ENCODE measurements at places on chromosomes 3 and 15.

GRCh38 chr3:141994856-141995255 is 118.4 kb downstream of the ATP1B3 start:
- DNase-seq = no peak

DNA sequence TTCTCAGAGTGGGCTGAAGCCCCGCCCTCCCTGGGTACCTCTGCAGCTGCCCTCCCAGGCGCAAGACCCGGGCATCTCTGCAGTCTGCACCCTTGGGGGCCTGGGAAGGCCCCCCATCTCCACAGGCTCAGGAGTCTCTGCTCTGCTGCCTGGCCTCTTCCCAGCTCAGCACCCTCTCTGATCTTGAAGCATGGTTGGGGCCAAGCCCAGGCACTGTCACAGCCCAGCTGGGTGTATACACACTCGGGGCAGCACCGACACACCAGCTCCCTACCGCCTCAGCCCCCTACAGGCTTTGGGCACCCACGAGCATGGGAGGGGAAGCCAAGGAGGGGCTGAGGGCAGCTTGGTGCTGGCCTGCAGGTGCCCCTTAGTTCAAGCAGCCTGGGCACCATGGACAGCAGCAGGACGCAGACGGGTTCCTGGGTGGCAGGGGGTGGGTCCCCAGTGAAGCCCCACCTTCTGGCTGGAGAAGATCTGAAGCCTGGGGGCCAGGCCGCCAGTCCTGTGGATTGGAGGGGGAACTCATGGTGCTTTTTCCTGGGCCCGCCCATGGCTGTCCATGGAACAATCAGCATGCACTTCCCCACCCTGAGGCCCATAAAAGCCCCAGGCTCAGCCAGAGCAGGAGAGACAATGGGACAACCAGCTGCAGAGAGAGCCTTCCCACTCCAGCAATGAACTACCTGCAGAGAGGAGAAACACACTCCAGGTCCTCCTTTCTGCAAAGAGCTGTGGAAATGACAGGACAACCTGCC is 170.6 kb downstream of the TJP1 start:
- DNase-seq = no peak

DNA sequence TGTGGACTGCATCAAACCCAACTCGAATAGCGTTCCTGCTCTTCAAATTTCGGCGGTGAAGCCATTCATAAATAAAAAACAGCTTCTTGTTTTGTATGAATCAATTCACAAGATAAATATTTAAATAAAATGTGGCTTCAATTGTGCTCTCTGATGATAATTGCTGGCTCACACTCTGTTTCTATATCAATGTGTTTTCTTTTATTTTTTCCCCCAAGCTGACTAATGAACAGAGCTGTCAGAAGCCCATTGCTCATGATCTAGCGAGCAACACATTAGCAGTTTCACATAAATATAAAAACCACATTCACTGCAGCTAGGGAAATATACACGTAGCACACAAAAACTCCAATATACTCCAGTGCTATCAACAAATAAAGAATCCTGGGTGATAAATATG is 45.0 kb upstream of the FOXP1 start:
- DNase-seq = no peak

DNA sequence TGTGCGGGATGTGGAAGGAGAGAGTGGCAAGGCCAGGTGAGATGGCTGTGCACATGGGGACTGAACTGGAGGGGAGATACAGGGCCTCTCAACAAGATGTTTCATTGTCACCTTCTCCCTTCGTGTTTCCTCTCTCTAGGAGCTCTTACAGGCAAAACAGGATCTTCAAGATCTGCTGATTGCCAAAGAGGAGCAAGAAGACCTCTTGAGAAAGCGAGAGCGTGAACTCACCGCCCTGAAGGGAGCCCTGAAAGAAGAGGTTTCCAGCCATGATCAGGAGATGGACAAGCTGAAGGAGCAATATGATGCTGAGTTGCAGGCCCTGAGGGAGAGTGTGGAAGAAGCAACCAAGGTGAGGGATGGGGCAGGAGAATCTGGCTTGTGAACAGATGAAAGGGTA is 85.2 kb downstream of the CGNL1 start:
- no peak for DNase-seq

DNA sequence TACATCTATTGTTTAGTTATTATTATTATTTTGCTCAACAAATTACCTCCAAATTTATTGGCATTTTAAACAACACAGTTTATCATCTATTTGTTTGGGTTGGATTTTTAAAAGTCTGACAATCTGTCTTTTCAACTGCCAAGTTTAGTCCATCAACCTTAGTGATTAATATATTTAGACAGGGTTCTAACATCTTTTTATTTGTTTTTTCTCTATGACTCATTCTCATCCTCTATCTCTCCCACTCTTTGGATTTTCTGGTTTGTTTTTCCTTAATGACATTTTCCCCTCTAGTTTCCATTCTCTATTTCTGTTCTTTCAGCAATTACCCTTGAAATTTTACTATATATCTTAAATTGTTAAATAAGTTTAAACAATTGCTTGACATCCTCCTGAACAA is 41.9 kb downstream of the EMC4 start:
- no peak for DNase-seq

- no peak for DNase-seq
These were observed 458.8 kb upstream of the TPRG1 start for GRCh38 chr3:188712991-188713390.

DNA sequence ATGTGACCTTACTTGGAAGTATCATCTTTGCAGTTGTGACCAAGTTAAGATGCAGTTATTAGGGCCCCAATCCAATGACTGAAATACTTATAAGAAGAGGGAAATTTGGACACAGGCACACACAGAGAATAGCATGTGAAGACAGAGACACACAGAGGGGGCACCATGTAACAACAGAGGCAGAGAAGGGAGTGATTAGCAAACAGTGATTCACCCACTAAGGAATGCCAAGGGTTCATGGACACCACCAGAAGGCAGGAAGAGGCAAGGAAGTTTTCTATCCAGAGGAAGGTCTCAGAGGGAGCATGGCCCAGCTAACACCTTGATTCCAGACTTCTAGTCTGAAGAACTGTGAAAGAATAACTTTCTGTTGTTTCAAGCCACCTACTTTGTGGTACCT is 25.0 kb downstream of the SIDT1 start:
- no peak for DNase-seq

DNA sequence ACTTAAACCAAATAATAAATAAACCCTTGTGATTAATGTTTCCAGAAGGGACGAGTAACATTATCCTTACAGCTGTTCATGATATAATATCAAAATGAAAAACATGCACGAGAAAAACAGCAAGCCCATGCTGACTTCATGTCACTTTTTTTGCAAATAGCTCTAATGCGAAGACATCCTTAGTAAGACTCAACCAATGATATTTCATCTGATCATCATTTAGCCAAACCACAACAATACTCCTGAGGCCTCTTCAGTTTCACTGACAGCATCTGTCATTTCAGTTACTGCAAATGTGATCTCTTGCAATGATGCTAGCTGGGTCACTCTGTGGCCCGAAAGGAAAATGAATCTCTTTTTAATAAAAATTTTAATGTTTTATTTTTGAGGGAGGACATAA is 74.0 kb downstream of the POLR2M start:
- DNase-seq = no peak

DNA sequence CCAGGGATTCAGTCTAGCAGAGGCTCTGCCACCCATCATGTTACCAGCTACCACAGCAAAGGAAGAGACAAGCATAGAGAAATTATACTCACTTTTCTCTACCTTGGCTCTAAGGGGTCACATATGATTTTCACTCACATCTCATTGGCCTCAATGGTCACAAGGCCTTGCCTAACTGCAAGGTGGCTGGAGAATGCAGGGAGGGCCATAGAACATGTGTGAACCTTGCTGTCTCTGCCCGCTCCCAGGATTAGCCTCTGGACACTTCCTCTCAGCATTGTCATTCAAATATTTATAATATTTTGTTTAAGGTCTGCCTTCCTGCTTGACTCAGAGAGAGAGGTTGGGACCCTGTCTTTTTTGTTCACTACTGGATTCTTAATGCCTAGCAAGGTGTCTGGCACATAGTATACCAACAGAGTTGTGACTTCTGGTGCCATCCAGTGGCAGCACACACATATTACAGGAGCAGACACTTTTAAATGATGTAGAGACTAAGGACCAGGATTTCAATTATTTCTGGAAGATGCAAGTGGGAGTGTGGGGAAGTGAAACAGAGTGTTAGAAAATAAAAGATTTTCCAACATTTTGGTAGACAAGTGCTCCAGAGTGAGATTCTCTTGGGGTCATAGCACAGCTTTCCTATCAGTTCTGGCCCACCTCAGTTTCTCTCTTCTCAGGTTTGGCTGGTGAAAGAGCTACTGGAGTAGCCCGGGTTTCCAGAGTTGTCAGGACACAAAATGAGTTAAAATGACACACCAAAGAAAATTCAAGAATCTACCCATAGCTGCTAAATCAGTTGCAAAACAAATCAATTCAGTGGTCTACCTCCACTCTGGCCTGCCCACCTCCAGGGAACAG is 119.0 kb upstream of the RASGRP1 start:
- no peak for DNase-seq

DNA sequence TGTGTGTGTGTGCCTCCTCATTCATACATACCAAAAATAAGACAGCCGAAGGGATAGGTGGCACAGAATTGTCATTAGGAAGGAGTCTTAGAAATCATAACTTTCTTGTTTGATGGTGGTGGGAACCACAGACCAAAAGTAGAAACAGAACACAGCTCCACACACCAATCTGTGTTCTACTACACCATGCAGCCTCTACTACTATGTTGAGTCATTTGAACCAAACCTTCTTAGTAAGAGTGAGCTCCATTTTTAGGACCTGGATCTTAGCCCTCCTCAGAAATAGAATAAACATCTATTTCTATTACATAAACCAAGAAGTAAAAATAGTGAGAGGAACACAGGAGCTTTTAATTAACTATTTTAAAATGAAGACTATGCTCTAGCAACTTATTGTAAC is 27.9 kb upstream of the PLCH1 start:
- DNase-seq = no peak

DNA sequence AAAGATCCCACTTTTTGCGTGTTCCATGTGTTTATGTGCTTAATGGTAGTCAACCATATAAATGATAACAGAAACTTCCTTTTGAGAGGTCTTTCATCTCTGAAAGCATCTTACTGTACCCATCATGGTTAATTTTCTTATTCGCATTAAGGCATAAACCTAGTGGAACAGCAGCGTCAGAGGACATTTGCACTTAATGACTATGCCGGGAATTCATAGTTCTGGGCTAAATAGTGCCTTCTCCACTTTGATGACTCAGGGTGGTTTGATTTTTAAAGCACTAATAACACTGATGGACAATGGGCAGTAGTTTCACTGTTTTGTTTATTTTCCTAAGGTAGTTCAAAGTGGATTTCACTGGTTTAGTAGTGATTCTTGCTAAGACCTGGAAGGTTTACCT is 455.3 kb downstream of the DIPK2A start:
- no peak for DNase-seq

- peak; percentile 81 for DNase-seq
These were observed 3.7 kb downstream of the BMF start for GRCh38 chr15:40104865-40105516.

GRCh38 chr3:143988306-143988705 is 16.7 kb downstream of the DIPK2A start:
- no peak for DNase-seq

DNA sequence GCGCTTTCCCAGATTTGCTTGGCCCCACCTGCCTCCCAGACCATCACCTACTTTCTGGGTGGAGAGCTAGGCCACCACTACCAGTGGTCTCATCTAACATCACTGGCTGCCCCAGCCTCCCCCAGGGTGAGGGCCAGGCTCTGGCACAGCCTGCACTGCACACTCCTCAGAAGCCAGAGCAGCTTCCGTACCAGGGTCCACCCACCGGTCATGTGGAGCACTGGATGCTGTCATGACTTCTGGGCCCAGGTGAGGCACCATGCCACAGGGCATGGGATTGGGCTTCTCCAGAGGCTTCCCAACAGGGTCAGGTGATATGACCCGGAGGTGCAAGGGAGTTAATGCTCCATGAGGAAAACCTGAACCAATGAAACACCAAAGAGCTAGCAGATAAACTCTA is 14.0 kb downstream of the MEGF11 start:
- no peak for DNase-seq

DNA sequence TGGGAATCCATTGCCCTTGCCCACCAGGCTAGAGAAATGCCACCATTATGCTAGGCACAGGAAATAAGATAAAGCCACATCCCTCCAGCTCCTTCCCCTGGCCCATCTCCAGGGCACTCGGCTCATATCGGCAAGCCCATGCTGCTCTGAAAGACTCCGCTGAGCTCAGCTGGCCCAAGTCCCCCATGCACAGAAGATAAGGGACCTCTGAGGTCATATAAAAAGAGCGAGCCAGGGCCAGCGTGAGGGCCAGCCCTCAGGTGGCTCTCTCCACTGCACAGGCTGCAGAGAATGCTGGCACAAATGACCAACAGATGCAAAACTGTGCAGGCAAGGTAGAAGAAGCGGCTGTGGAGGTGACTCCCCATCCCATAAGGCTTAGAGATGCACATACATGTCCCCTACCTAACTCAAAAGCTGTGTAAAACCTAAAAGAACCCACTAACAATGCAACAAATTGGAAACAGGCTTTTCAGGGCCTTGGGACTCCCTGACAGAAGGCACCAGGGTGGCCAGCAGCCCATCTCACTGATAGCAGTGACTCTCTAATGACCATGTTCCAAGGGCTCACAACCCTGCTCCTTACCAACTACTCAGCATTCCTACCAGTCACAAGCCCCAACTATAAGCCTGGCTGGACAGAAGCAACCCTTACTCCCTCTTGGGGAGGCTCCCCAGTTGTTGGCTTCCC is 3.0 kb downstream of the RAB6B start:
- no peak for DNase-seq

- DNase-seq = no peak
These were observed 77.1 kb upstream of the CACNA2D3 start for GRCh38 chr3:54045061-54045815.
